ENCODE measurements at places on chromosomes 7 and 10.

- no peak for DNase-seq
Measured at GRCh38 chr10:33579996-33580395, 245.5 kb upstream of the NRP1 start.

DNA sequence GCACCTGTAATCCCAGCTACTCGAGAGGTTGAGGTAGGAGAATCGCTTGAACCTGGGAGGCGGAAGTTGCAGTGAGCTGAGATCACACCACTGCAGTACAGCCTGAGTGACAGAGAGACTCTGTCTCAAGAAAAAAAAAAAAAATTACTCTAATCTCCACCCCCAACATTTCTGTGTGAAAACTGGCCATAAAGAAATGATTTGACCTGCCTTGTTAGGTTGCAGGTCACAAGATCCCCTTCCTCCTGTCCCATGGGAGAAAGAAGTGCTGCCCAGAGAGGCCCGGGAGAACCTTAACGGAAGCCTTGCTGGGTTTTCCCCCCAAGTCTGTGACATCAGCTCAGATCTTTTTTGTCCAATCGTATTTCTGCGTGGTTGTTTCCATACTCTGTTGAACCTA lies 8.7 kb upstream of the CALHM1 start:
- DNase-seq: no peak

- DNase-seq: peak; percentile 5
Measured at GRCh38 chr7:47100817-47101435, 481.0 kb downstream of the TNS3 start.

GRCh38 chr10:28686835-28687682 lies 9.7 kb downstream of the BAMBI start:
- DNase-seq: no peak

DNA sequence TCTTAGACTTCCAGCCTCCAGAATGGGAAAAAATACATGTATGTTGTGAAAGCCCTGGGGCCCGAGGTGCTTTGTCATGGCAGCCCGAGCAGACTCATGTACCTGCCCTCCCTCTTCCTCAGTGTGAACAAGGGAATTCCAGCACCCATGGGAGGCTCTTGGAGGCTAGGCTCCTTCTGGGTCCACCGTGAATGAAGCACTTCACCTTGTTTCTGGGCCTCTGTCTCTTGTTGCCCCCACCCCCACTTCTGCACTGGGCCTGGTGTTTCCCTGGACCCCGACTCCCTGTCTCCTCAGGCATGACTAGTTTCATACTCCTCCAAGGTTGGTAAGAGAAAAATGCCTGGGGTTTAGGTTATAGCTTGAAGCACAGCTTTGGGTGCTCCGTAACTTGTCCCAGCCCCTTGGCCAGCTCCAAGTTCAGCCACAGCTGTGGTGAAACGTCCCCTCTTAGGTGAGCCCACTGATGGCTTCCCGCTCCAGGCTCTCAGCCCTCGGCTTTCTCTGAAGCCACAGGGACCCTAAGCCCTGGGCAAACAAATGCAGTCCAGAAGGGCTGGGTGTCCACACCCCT lies 30.2 kb upstream of the ARHGAP22 start:
- DNase-seq: no peak

GRCh38 chr10:128540128-128540762 lies 414.0 kb upstream of the MKI67 start:
- DNase-seq: no peak

- DNase-seq: peak; percentile 44
Measured at GRCh38 chr7:20514364-20514763, 101.1 kb upstream of the ABCB5 start.

DNA sequence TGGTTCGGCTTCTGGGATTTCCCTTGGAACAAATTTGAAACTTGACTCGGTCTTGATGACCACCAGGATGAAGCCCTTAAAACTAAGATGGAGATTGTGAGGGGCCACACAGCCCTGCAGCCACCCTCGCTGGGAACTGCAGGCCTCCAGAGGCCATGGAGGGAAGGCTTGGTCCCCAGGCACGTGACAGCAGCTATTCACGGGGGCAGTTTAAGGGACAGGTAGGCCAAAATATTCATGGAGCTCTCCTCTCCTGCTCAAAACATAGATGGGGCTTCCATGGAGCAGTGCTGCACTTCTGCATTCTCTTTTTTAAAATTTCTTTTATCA lies 137.0 kb downstream of the ADCY1 start:
- DNase-seq: no peak

DNA sequence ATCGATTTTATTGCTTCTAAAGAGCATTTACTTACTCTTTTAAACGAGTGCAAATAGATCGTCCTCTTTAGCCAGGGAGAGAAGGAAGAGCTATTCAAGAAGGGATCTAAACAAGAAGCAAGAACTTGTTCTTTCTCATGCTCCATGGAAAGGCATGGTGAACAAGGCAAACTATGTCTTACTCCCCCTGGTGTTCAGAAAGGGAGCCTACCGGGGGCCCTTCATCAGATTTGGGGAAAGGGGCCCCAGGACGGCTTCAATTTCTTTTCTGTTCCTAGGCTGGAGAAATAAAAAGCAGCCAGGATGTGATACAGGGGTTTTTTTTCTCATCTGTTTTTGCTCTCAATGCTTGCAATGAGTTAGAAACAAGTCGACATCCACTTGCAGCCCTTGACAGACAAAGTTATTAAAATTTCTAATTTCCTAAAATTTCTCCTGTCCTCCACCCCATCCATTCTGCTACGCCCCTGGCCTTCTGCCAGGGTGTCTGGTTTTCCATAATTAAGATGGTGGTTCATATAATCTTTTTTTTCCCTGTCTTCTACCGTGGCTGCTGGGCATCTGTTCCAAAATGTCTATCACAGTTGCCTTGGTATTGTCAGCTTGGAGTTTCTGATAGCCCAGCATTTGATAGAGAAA lies 214.4 kb downstream of the CREB5 start:
- DNase-seq: no peak
